ENCODE measurements at places on chromosomes 6 and 20. TPM values are rescaled to one million over a fixed set of nuclear protein-coding genes. Genes with fewer than 3 reads are reported as not detected.

DNA sequence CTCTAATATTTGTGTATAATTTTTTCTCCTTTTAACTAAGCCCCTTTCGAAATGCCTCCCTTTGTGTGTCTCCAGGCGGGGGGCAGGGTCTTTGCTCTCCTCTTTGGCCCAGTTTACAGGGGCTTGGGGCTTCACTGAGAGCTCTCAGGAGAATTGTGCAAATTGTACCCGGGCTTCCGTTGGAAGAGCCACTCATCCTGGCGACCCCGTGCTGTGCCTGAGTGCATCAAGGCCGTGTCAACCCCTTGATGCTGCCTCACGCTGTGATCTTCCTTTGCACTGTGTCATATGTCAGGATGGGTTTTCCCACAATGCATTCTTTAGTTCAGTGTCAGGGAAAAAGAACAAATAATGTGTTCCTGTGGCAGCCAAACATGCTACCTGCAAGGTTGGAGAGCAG is 118.0 kb upstream of the POU3F2 start:
- DNase-seq: no peak

GRCh38 chr20:57966620-57967019 is 256.8 kb upstream of the PMEPA1 start:
- DNase-seq: no peak

Gene PCNA
- polyA plus RNA-seq: 112 TPM

GRCh38 chr6:2938004-2938631 is 33.2 kb downstream of the SERPINB6 start:
- no peak for DNase-seq

DNA sequence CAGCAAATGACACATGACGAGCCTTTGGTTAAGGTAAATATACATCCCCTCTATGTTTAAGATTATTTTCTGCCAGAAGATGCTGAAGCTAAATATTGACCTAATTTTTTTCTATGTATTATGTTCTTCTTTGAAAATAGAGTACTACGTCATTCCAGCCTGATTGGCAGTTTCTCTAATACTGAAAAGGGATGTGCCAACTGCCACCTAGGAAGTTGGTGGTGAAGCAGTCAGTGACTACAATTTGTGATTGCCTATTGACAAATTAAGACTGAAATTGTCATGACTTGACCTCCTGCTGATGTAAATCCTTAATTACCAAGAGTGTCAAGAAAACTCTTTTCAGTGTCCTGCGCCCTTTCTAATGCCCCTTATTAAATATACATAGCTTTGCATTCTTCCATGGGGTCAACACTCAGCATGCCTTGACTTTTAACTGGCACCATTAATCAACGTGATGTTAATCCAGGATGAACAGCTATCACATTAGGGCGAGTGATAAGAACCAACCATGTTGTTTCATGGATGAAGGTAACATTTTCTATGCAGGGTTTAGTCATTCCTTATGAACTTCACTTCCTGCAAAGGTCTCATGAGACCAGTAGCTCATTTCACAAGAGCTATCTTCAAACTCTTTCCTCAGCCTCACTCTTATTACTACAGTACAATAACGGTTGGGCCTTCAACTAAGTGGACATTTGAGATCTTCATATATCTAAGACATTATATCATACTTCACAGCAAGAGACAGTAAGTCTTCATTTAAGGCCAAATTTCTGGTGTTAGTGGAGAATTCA is 22.5 kb upstream of the SGK1 start:
- no peak for DNase-seq

DNA sequence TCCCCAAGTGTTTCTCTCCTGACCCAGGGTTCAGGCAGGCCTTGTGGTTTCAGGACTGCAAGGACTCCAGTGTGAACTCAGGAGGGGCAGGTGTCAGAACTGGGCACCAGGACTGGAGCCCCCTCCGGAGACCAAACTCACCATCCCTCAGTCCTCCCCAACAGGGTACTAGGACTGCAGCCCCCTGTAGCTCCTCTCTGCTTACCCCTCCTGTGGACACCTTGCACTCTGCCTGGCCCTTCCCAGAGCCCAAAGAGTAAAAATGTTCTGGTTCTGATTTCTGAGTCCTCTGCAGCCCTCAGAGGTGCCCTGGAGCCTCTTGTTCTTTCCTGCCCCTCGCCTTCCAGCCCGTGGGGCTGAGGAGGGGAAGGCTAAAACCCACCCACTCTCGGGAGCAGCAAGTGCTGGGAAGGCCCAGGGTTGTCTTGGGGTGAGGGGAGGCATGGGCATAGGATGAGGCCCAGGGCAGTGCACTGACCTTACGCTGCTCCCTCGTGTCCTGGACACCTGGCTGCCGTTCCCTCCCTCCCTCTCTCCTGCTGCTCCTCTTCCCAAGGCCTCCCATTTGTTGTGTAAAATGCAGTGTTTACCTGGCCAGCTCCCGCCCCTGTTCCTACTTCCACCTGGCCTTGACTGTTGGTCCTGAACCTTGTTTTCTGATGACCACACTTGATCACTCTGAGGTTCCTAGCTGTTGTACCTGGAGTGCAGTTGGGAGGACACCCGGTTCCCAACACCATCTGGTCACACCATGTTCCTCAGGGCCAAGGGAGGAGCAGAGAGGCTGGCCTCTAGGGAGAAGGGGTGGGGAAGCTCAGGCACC is 9.9 kb downstream of the CNPY3 start:
- DNase-seq: no peak

GRCh38 chr6:72560721-72561593 is 60.9 kb upstream of the KCNQ5 start:
- DNase-seq: no peak

Gene GSTA3
- polyA plus RNA-seq: 0.51 TPM

GRCh38 chr6:5781966-5782556 is 224.7 kb downstream of the NRN1 start:
- DNase-seq: no peak

DNA sequence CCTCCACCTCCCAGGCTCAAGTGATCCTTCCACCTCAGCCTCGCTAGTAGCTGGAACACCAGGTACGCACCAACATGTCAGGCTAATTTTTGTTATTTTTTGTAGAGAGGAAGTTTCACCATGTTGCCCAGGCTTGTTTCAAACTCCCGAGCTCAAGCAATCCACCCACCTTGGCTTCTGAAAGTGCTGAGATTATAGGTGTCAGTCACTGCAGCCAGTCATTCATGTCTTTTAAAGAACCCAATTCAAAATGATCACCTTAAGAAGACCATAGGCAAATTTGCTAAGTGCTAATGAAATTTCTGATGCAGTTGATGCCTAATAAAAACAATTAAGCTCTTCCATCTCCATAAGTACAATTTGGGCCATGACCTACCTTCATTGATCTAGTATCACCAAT is 2.6 kb upstream of the VNN2 start:
- DNase-seq: no peak

Gene SLC17A4
- not detected for polyA plus RNA-seq

Gene TSPYL1
- polyA plus RNA-seq: 75.7 TPM

Gene CCN5
- polyA plus RNA-seq: 0.43 TPM

Gene THEMIS
- 0.17 TPM for polyA plus RNA-seq

Gene FAM83C
- 0.05 TPM for polyA plus RNA-seq
